ENCODE measurements at places on chromosomes 16 and 17.

GRCh38 chr17:4588898-4589625 lies 4.7 kb downstream of the SMTNL2 start:
- no peak for DNase-seq

DNA sequence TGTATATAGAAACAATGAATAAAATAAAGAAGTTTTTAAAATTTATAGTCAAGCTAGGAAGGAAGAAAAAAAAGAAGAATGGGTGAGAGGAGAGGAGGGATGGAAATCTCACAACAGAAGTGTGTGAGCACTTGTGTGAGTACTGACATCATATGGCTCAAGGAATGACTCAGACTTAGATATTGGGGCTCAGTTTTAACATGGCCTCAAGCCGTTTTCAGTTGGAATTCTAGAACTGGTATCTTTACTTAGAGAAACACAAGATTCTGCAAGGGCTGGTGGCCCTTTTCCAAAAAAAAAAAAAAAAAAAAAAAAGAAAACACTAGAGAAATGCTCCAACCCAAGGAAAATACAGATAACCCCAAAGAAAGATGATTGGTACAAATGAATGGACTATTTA lies 55.1 kb downstream of the STXBP4 start:
- no peak for DNase-seq

DNA sequence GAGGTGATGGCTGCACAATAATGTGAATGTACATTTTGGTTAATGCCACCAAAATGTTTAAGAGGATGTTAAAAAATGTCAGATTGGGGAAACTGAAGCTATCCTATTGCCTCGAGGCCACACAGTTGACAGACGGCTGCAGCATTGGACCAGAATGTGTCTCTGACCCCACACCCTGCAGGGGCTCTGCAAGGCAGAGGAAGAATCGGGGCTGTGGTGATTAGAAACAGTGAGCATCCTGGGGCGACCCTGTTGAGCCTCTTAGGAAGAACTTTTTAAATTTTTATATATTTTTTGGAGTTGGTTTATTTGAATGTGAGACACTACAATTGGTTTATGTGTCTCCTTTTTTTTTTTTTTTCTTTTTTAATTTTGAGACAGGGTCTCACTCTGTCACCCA lies 15.0 kb upstream of the ADORA2B start:
- DNase-seq, result no peak

DNA sequence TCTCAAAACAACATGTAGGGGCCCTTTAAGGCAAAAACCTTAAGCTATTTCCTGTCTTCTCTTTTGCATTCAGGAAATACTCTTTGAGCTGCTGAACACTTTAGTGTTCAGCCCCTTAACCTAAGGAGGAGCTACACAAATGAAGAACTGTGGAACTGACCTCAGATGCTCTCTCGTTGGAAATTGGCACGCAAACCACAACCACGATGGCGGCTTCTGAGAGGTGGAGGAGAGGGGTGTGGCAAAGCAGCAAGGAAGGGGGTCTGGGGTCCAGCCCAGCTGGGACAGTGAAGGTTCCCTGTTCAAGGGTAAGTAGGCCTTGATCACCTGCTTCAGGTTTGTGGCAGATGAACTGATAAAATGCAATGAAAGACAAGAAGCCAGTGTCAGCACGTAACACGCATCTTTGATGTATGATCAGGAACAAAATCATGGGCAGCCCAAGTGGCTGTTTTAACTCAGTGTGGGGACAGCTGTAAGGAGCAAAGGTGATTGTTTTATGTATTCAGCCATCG lies 291.6 kb upstream of the TNRC6C start:
- DNase-seq, result peak; percentile 93

- DNase-seq, result no peak
These were observed 40.3 kb upstream of the GNG13 start for GRCh38 chr16:840561-841454.

GRCh38 chr16:50263940-50264929 lies 2.1 kb upstream of the ADCY7 start:
- no peak for DNase-seq

DNA sequence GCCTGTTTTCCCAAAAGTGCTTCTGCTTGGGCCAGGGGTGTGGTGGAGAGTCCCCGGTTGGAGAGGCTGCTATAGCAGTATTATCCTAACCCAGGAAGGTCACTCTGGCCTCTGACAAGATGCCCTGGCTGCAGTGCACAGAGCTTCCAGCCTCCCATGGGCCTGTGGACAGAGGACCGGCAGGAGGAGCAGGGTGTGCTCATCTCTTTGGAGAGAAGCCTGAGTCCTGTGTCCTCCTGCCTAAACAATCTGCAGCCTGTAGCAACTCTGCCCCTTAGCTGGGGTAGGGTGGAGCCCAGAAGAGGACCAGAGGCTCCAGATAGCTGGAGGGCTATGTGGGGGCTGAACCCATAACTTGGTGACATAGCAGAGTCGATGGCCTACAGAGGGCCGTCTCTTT lies 78.0 kb downstream of the MPRIP start:
- no peak for DNase-seq
